ENCODE measurements at places on chromosomes 7 and 10. TPM values are rescaled to one million over a fixed set of nuclear protein-coding genes. Genes with fewer than 3 reads are reported as not detected.

DNA sequence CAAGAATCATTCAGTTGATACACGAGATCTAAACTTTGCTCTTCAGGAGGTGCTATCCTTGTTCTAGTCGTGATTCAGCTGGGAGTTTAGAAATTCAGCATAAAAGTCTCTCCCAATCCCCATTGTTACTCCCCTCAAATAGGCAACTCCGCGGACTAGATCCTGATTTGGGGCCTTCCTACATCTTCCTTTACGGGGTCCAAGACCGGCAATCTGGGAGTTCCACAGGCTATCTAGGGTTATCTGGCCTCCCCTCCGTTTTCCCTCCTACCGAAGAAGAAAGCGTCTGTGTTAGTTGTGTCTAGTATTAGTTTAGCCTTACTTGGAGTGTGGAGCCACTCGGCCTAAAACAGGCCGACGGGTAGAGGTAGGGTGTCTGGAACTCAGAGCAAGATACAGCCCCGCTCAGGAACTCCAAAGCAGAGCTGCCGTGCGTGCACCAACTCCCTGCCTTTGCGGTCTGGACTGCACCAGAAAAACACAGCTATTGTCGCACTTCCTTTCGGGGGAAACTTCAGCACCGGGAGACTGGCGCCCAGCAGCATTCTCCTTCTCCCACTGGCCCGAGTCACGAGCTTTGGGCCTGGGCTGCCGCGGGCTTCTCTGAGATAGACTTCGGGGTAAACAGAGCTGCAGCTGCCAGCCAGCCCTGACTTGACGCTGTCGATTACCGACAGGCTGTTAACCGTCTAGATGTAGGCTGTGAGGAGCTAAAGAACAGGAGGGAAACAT is 1.5 kb upstream of the DLX5 start:
- DNase-seq, result no peak

GRCh38 chr10:5616836-5617235 is 49.6 kb downstream of the ASB13 start:
- DNase-seq, result no peak

The TLX1 gene
- not detected for total RNA-seq

The ACTR3C gene
- 4.0 TPM for total RNA-seq

GRCh38 chr10:76481178-76481577 is 1049.8 kb downstream of the LRMDA start:
- no peak for DNase-seq

- no peak for DNase-seq
Measured at GRCh38 chr10:35922876-35923600, 280.9 kb upstream of the FZD8 start.

The POP7 gene
- total RNA-seq, result 46.1 TPM

Measured in kidney epithelial cell (primary cell).